Hindlimb muscle (tissue), 1 donor: ENCODE measurements at places on chromosomes 13 and 19.

- DNase-seq, result no peak
Measured at GRCh38 chr19:15529774-15530372, 21.5 kb downstream of the CYP4F22 start.

DNA sequence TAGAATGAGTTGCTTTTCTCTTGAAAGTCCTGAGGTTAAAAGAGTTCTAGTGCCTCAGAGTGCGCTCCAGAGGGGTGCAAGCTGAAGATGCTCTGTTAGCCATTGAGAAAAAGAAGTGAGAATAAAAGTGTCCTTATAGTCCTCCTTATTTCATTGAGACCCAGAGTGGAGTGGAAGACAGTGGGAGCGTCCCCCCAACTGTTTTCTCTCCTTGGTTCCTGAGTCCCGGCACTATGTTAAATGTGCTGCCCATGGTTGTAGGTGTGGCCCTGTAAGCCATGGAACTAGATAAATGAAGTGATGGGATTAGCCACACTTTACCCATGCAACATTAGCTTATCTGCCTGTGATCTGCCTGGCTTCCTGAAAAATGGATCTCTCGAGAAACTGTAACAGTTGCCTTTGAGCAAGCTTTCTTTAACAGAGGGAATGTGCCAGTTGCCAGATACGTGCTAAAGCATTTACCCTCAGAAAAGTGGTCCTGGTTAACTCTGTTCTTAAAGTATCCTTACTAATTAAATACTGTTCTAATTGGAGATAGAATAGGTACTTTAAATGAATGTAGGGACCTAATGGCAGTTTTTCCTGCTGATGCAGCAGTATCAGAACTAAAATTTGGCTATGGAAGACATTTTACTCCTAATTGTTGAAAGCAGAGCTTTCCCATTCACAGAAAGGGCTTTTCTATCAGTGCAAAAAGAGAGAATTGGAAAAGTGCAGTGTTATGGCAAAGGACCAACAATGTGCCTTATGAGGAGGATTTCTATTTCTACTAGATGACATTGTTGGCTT lies 21.4 kb upstream of the PSG9 start:
- DNase-seq, result no peak

- peak; percentile 86 for DNase-seq
Measured at GRCh38 chr19:45767881-45768654, 984 bp downstream of the SIX5 start.

DNA sequence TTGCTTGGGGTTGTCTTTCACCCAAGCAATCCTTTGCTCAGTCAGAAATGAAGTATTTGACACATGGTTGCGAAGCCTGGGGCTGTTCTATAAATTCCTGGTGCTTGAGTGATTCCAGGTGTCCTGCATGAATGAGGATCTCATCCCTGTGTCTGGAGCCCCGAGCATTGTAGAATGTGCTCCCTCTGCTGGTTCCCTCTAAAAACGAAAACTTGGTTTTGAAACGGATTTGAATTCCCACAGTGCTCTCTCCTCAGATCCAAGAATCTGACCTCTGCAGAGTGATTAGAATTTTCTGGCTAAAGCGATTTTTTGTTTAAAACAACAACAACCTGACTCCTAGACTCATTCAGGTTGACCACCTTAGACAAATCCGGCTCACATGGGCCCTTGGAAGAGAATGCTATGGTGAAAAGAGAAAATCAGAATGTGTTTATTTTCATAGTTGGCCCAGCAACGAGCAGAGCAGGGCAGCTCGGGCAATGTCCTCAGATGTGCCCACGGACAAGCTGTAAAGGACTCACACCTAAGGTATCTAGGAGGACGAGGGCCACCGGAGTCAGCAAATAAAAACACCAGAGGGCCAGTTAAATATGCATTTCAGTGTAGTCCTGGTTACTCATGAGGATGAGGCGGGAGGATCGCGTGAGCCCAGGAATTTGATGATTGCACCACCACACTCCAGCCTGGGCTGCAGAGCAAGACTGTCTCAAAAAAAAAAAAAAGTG lies 8.7 kb upstream of the ATP12A start:
- DNase-seq, result peak; percentile 64

DNA sequence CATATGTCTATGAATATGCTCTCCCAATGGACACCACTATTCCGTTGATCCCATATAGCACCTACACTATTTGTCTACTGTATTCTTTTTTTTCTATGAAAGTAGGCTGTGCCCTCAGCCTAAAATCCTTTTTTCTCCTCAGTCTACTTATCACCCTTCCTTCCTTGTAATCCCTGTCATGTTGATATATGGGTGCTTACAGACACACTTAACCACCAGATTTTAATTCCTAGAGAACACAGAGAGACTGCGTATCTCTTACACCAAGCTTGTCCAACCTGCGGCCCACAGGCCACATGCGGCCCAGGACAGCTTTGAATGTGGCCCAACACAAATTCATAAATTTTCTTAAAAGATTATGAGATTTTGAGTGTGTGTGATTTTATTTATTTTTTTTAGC lies 101.1 kb downstream of the ZAR1L start:
- DNase-seq, result no peak

- no peak for DNase-seq
Measured at GRCh38 chr19:28238270-28238820, 974.6 kb downstream of the UQCRFS1 start.

GRCh38 chr19:50878851-50879250 lies 5.6 kb downstream of the KLK2 start:
- DNase-seq, result no peak

- peak; percentile 1 for DNase-seq
Measured at GRCh38 chr13:66528180-66528579, 702.0 kb downstream of the PCDH9 start.

GRCh38 chr13:99805361-99805760 lies 166.2 kb downstream of the ZIC5 start:
- no peak for DNase-seq

DNA sequence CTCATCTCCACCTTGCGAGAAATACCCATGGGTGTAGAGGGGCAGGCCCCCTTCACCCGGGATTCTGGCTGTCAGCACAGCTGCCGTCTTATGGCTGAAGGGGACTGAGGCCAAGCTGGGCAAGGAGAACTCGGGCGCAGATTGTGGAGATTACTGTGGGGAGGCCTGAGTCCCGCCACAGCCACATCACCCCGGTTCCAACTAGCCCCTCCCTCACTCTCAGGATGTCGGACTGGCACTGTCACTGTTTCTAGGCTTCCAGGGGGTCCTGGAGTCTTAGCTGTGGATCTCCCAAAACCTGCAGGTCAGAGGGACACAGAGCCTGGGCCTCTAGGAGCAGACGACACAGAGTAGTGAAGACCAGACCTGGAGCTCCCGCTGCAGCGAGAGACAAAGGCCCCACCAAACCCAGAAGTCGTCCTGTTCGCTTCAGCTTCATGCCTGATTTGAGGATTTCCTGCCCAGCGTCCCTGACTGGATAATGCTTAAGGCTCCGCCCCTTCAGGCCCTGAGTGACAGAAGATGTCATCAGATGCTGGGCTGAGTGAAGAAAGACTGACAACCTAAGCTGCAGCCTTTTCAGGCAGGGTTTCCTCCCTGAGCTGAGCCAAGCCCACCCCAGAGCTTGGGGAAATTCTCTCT lies 55.8 kb downstream of the ZNF93 start:
- DNase-seq, result peak; percentile 7

- no peak for DNase-seq
Measured at GRCh38 chr13:50531917-50532899, 311.3 kb downstream of the DLEU7 start.

DNA sequence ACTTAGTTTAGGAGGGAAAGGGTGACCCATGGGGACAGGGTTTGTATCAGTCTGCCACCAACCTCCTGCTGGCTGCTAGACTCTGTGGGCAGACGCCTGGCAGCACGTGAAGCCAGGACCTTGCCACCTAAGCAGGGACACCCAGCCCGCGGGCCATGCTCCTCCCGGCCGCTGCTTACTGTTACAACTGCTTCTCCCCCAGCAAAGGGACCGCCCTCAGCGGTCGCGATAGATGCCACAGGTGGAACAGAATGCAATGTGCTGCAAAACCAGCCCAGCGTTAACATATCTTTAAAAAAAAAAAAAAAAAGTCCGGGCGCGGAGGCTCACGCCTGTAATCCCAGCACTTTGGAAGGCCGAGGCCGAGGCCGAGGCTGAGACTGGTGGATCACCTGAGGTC lies 1.9 kb upstream of the RHPN2 start:
- no peak for DNase-seq

DNA sequence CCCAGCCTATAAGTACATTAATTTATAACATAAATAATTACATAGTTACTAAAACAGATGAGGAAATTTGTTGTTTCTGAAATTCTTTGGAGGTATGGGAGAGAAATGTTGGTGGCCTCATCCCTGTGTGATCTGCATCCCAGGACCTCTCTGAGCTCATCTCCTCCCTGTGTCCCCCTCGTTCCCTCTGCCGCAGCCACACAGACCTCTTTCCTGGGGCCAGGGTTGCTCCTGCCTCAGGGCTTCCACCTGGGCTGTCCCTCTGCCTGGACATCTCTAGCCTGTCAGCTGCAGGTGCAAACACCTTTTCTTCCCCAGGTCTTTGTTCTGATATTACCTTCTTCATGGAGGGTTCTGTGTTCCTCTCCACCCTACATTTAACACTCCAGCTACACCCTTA lies 3.9 kb downstream of the ZNF766 start:
- DNase-seq, result no peak

- DNase-seq, result no peak
Measured at GRCh38 chr13:95111608-95112007, 189.6 kb downstream of the ABCC4 start.

DNA sequence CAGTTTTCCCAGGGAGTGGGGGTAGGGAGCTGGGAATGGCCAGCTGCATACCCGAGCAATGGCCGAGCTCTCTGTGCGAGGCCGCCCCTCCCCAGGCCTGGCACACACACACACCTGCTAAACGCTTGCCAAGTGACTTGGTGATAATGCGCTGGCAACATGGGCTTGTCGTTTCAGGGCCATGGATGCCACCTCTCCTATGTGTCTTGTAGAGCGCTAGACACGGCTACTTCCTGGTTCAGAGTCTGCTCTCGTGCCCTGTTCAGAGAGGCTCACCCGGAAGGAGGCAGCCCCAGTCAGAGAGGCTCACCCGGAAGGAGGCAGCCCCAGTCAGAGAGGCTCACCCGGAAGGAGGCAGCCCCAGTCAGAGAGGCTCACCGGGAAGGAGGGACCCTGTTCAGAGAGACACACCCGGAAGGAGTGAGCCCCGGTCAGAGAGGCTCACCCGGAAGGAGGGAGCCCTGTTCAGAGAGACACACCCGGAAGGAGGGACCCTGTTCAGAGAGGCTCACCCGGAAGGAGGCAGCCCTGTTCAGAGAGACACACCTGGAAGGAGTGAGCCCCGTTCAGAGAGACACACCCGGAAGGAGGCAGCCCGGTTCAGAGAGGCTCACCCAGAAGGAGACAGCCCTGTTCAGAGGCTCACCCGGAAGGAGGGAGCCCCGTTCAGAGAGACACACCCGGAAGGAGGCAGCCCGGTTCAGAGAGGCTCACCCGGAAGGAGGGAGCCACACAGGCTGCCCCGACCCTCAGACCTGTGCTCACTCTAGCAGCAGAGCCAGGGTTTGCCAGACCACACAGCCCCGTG lies 4.2 kb downstream of the ADPRHL1 start:
- DNase-seq, result no peak

GRCh38 chr13:74070513-74070912 lies 63.7 kb downstream of the KLF12 start:
- DNase-seq, result no peak

DNA sequence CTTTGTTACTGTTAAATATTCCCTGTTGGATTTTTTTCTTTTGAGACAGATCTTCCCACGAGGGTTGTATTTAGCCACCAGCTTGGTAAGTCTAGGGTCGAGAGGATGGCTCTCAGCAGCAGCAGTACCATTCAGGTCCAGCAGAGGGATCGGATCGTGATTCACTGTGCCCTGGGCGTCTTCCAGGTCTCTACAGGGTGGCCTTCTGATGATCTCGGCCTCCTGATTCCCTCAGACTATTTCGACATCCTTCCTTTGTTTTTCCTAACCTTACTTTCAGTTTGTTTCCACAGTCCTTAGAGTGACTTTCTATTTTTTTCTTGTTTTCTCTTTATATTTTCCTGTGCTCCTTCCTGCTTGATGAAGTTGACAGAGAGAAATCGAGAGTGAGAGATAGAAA lies 1436.9 kb downstream of the UQCRFS1 start:
- no peak for DNase-seq

DNA sequence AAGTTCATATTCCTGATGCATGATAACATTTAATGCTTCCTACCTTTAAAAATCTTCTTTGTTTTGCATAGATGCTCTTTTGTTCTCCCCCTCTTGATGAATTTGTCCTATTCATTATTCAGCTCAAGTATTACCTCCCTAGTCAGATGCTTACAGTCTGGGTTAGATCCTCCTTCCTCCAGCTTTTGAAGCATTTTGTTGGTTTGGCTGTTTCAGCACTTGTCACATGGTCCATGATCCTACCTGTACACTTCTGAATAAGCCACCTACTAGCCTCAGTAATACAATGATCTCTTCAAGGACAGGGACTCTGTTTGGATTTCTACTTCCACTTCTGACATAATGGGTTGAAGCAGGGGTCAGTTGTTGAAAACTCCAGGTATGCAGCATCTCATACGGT lies 37.4 kb downstream of the N4BP2L1 start:
- DNase-seq, result no peak

DNA sequence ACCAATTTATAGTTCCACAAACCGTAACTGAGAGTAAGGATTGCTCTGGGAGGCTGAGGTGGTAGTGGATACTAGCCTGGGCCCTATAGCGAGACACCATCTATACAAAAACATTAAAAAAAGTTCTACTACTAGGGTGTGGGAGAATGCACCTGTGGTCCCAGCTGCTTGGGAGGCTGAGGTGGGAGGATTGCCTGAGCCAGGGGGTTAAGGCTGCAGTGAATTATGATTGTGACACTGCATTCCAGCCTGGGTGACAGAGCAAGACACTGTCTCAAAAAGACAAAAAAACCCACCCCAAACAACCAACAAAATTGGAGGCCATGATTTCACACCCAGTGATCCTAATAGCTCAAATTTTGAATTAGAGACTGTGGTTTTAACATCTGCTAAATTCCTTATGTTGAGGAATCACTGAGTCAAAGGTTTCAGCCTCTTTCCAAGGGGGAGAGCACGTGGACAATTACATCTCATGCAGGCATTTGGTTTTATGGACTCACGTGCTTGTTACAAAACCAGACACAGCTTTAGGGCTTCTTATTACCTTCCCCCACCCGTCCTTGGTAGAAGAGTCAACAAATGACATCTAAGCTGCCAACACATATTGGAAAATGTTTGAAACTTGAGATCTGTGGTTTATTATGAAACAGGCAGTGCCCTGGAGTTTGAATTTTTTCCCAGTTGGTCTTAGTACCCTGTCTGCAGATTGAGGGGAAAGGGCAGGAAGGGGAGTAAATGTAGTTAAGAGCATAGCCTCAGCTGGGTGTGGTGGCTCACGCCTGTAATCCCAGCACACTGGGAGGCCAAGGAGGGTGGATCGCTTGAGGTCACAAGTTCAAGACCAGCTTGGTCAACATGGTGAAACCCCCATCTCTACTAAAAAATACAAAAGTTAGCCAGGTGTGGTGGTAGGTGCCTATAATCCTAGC lies 18.5 kb downstream of the CYP2A6 start:
- DNase-seq, result no peak

- DNase-seq, result no peak
Measured at GRCh38 chr19:4657835-4658234, 12.3 kb downstream of the MYDGF start.
